Anterior cingulate cortex (tissue), 58 donors: ENCODE measurements at places on chromosomes 2 and 18.

DNA sequence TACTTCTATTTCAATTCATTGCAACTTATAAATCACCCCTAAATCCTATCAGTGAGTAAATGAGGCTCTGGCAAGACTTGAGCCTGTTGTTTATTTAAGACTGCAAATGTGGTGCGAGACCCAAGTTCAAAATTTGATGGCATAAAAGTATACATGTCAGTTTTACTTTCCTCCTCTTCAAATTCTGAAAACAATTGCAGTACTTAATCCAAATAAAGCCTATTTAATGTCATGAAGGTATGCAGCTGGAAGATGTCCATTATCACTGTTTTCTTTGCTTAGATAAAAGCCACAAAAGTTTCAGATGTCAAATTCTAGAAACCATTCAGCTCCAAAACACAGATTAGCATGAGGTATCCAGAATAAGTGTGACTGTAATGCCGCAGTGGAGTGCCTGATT, 3.3 kb downstream of the APCDD1 start:
- no peak for DNase-seq

- no peak for DNase-seq
These were observed 11.9 kb downstream of the IL1B start for GRCh38 chr2:112824694-112825085.

DNA sequence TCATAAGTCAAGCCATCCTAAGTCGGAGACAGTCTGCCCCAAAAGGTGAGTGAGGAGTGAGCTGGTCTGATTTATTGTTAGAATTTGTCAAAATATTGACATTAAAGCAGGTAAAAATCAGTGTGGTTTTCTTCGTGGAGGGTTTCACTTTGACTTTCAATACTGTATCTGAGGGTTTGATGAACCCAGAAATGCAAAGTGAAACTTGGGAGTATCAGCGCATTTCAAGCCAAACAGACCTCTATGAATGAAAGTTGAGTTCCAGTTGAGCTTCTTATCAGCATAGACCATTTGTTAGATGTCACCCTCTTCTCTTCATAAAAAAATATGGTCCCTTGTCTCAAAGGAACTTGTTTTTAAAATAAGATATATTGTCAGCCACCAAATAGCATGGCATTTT, 21.7 kb upstream of the CXCR4 start:
- DNase-seq: no peak

DNA sequence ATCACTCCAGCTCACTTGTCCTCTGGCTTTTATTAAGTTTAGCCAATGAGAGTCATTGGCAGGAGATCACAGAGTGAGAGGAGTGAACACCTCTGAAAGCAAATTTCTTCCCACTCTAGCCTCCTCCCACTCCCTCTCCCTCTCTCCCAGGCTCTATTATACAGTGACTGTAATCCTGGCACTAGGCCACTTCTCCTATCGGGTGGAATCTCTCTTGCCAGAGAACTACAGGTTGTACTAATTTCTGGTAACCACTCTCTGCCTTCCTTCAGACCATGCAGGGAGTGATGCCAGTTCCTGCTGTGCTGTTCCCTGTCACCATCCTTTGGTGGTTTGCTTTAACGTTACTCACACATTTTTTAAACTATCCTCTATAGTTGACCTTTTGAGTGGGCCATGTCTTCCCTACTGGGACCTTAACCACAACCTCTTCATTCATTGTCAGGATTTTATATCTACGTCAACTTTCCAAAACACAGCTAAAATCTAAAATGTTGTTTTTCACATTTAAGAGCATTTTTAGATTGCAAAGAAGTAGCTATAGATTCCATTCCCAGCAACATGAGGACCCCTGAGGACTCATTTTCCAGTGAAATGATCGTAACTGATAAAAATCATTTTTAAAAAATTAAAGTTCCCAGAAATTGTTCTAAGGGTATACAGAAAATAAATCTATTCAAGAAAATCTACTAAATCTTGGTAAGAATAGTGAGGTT, 217.1 kb downstream of the MREG start:
- no peak for DNase-seq

- peak; percentile 66 for DNase-seq
These were observed 217.0 kb upstream of the DTNA start for GRCh38 chr18:34493099-34493544.

GRCh38 chr2:229636571-229636970, 77.8 kb downstream of the DNER start:
- DNase-seq: no peak

DNA sequence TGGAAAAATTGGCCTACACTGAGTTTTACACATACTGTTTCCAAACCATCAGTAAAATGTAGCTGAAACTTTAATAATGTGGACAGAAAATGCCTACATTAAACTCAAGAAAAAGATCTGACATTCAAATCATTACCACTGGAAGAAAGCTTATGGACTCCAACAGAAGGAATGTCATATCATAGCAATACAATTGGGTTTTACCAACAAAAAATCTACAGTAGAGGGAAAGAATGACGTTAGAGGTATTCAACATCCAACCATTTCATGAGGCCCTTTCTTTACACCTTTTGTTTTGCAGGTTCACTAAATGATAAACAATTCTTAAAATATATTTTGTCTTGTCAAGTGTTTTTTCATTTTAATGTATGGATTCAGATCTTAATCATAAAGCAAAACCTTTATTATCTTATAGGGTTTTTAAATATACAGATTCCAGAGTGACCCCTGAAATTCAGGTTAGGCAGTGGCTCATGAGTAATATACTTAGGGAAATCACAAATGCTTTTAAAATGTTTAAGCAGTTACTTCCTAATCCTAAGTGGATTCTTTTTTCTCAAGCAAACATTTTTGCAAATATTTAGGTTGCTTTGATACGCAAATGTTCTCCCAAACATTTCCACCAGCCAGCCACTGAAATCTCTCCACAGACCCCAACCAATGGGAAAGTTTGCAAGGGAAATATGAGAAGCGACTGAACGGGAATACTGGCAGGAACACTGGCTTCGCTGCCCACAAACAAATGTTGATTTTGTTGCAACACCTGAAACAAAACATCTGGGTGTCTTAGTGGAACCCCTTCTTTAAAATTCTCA, 168.7 kb downstream of the TCF4 start:
- no peak for DNase-seq

GRCh38 chr18:36610661-36611060, 218.1 kb downstream of the TPGS2 start:
- DNase-seq: no peak

- DNase-seq: peak; percentile 33
These were observed 22.9 kb downstream of the ZNF532 start for GRCh38 chr18:58887613-58887963.

GRCh38 chr2:88831792-88832248, 140.3 kb downstream of the RPIA start:
- DNase-seq: no peak

DNA sequence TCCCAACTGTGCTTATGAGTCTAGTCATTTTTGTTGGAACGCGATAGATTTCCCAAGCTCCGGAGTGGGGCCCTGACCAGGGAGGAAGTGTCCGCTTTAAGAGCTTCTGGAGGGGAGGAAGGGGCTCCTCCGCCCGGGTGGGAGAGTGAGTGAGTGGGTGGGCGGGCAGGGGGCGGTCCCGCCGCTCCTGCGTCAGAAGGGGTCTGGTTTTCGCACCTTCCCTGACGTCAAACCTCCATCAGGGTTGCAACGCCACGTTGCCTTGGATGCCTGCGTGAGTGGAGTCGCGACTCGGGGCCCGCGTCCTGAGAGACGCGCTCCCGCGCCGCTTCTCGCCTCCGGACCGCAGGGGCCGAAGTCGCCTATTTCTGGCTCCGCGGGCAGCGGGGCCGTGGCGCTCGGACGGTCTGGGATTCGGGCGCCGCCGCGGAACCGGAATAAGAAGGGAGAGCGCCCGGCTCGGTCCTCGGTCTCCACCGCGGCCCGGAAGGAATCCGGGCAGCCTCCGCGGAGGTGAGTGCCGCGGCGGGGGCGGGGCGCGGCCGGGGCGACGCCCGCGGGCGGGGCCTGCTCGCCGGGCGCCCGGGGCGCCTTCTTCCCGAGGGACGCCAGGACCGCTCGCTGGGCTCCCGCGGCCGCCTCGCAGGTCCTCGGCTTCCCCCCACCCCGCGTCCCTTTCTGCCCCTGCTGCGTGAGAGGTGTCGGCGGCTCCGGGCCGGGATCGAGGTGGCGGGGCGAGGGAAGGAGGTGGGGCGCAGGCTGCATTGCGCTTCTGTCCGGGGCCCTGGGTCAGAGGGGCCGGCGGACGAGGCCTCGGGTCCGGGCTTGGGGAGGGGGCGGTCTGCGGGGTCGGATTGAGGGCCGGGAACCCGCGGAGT, at the start of gene ZDBF2:
TSS of gene ZDBF2 (plus strand) at position 230 of the 878 bp plus-strand sequence. CDS start 7,187 bp downstream, outside the sequence.
- DNase-seq: no peak

DNA sequence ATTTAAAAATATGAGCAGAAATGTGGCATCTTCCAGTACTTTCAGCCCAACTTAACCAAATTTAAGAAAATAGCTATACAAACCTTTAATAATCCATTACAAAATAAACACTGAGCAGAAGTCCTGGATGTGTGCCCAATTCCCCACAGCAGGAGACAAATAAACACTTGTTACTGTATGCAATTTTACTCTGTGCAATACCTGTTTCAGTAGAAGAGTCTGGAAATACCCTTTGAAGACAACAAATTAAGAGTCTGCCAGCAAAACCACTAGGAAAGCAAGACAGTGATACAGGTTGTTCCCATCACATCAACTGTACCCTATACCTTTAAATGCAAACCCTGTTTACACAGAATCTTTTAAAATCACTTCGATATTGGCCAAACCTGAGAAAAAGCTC, 41.4 kb upstream of the RNU4ATAC start:
- no peak for DNase-seq

DNA sequence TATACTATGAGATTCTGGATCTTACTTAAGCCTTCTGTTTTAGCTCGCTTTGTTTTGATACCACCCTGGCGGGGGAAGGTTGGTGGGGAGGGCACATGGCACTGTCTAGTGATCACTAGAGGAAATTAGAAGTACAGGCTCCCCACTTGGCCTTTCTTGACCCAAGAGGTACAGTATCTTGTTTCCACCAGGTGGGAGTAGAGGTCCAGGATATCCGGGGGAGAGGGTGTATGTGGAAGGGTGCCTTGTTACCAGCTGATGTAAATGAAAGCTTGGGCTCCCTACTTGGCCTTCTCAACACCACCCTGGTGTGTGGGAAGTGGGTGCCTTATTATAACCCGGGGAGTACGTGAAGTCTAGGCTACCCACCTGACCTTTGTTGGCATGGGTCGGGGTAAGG, 7.5 kb downstream of the GALNT1 start:
- DNase-seq: no peak

DNA sequence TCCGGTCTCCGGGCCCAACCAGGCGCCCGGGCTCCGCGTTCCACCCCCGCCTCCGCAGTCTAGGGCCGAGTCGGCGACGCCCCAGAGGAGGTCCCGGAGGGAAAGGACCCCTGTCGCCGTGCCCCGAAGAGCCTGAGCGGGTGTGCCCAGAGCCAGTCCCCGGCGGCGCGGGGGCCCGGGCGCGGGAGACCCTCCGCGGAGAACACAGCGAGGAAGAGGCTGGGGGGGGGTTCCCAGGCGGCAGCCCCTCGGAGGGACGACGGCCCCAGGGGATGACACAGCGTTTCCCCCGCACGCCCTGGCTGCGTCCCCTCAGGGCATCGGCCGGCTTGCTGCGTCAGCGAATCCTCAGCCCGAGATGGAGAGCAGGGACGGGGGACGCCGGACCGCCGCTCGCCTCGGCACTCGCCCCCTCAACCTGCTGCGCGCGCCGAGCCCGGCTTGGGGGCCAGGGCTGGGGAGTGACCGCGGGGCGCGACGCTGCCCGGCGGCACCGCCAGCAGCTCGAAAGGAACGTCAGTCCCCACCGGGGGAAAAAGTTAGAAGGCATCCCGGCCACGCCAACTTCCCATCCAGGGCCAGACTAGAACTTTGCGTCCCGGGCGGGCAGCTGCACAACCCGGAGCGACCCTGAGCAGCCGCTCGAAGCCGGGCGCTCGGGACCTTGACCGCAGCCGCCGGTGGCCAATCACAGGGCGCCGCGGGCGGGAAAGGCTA, 711 bp downstream of the SFXN5 start:
- no peak for DNase-seq

GRCh38 chr2:10266133-10266620, 36.5 kb upstream of the HPCAL1 start:
- no peak for DNase-seq

DNA sequence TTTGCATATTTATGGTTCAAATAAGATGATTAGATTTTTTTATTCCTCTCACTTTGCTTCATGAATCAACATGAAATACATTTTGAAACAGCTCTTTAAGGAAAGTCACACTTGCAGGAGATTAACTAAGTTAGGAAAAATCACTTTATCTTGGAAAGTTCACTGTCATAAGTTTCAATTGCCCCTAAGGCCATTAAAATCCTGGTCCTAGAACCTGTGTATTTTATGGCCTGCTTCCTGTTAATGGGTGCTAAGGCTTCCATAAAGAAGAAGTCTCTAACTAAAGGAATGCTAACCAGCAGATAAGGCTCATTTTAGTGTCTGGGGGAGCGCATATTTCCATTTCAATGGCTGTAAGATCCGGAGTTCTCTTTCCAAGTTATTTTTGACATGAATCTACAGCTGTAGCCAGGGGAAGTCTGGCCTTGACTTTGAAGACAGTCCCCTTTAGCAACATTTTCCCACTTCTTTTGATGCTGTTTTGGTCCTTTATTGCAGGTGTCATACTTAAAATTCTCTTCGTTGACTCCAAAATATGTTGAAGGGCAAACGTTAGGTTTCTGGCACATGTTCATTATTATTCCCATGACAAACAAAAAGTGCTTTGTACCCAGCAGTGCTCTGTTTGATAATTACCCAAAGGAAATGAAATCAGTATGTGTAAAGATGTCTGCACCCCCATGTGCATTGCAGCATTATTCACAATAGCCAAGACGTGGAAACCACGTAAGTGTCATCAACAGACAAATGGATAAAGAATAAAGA, 34.4 kb upstream of the SH3BP4 start:
- DNase-seq: no peak

DNA sequence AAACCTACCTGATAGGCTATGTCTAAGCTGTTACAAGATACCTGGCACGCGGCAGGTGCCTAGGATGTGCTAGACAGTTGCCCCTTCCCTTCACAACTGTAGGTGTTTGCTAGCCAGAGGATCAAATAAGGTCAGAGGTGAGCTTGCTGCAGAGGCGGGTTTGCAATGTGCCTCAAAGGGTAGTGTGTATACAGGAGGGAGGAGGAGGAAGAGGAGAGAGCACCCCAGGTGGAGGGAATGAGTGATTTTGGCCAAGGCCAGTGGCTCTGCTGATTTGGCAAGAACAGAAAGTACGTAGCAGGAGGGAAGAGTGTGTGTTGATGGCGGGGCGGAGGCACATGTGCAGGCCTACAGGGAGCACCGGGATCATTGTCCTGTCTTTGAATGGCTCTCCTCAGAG, 236.5 kb downstream of the HAUS1 start:
- no peak for DNase-seq

GRCh38 chr2:158181171-158181570, 79.5 kb downstream of the UPP2 start:
- no peak for DNase-seq

GRCh38 chr2:129827311-129828090, 152.0 kb upstream of the RAB6C start:
- DNase-seq: no peak

- no peak for DNase-seq
These were observed 29.4 kb downstream of the PLEKHM3 start for GRCh38 chr2:207995887-207996286.

DNA sequence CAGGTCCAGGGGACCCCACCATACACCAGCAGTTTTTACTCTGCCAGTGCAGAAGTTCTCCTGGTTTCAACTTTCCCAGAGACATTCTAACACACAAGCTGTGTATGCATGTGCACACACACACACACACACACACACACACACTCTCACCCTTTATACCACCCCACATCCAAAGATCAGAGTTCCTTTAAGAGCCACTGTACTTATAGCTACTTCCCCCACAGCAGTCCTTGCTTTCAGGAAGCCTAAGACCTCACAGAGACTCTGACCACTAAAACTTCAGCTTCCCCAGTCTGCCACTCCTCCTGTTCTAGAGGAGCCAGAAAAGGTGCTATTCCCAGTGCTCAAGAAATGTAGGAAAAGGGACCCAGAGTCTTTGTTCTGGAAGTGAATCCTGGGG, 107.8 kb downstream of the ZNF521 start:
- no peak for DNase-seq
